ENCODE measurements at places on chromosomes 6 and 20.

DNA sequence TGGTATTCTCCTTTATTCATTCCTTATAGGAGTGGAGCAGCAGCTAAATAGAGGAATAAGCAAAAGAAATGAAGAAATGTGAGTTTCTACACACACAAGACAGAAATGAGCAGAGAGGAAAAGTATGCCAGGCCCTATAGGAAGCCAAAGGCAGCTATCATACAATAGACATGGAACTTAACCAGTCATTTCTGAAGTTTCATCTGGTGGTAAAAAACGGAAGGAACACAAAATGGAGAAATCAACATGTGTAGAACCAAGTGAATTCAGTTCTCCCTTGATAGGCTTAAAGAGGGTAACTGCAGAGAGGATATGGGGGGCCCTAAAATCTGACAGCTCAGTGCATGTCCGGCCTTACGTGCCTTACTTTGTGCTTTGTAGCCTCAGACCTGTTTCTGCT is 44.6 kb downstream of the TSBP1 start:
- no peak for DNase-seq

DNA sequence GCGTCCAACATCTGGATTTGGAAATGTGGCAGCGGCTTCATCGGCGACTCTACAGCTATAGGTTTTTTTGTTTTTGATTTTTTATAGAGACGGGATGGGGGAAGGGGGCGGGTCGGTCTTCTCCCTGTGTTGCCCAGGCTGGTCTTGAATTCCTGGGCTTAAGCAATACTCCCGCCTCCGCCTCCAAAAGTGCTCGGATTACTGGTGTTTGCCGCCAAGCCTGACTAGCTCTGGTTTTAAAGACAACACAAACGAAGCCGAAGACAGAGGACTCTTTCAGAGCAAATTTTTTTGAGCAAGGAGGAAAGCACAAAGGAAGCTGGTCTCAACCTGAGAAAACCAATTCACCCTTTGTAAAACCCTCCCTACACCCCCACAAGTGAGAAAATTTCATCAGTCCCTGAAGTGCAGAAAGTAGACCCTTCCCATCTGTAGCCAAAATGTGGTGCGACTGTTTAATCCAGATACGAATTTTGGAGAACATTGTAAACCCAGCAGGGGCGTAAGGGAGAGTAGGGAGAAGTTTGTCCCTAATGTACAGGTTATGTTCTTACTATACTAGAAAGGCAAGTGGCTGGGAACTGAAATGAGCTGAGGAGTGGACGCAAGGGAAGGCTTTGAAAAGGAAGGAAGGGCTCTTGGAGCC is 185.9 kb downstream of the TRIM27 start:
- no peak for DNase-seq

DNA sequence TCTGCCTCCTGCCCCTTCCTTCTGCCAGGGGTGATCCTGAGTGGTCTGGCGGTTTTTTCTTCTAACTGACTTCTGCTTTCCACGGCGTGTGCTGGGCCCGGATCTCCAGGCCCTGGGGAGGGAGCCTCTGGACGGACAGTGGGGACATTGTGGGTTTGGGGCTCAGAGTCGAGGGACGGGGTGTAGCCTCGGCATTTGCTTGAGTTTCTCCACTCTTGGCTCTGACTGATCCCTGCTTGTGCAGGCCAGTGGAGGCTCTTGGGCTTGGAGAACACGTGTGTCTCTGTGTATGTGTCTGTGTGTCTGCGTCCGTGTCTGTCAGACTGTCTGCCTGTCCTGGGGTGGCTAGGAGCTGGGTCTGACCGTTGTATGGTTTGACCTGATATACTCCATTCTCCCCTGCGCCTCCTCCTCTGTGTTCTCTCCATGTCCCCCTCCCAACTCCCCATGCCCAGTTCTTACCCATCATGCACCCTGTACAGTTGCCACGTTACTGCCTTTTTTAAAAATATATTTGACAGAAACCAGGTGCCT is 10.2 kb downstream of the SLC29A1 start:
- DNase-seq = no peak

- no peak for DNase-seq
These were observed 155.4 kb downstream of the RFPL4B start for GRCh38 chr6:112502351-112503090.

GRCh38 chr6:31718265-31718664 is 3.1 kb downstream of the LY6G6D start:
- DNase-seq = peak; percentile 78

DNA sequence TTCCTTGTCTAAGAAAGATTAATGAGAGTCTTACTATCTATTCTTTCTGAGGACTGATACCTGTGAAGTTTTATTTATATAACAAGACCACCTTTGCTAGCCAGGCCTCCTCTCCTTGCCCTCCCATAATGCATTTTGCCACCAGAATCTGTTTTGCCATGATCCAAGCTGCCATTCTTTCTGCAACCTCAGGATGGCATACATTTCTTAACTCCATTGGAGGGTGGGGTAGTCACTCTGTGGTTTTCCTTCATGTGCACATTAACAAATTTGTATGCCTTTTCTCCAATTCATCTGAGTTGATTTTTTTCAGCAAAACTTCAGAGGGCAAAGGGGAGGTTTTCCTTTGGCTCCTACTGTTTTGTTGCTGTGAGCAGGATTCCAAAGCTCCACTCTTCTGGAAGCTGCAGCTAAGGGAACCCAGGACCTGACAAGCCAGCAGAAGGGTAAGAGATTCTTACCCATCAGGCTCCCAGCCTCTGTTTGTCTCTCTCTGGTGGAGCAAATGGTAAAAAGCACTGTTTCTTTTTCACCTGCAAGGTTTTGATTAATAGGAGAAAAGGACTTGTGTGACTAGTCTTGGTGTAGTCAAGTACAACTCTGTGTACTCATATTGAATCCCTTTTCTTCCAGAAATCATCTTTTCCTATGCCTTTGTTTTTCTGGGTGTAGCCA is 26.2 kb upstream of the ENPP4 start:
- no peak for DNase-seq

DNA sequence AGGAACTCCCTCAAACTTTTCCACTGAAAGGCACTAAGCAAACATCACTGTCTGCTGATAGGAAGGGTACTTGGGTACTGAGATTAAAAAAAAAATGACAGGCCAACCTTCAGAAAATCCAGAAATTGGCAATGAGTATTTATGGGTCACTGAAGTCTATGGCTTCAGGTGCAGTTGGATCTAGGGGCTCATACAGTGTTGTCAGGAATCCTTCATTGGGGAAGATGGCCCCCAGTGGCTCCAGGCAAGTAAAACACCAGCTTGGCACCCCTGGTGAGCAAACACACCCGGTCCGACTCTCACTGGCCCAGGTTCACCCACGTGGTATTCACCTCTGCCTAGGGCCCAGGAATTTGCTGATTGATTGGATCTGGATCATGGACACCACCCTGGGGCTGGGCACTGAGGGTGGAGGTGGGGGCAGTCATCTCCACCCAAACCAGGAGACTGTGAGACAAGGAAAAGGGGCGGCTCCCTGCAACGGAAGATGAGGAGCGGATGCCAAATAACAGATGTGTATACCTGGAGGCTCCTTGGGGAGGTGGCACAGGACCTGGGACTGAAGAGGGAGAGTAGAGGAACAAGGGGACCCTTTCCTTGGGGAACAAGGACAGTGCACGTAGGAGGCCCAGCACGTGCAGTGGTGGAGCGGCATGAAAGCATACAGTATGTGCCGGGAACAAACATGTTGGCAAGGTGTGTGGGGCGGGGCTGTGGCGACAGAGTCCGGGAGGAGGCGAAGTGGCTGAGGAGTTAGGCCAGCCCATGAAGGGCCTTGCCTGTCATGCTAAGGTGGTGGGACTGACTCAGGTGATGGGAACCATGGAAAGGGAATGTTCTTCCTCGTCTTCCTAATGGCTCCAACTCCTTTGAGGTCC is 4.7 kb downstream of the SLC2A10 start:
- DNase-seq = no peak

DNA sequence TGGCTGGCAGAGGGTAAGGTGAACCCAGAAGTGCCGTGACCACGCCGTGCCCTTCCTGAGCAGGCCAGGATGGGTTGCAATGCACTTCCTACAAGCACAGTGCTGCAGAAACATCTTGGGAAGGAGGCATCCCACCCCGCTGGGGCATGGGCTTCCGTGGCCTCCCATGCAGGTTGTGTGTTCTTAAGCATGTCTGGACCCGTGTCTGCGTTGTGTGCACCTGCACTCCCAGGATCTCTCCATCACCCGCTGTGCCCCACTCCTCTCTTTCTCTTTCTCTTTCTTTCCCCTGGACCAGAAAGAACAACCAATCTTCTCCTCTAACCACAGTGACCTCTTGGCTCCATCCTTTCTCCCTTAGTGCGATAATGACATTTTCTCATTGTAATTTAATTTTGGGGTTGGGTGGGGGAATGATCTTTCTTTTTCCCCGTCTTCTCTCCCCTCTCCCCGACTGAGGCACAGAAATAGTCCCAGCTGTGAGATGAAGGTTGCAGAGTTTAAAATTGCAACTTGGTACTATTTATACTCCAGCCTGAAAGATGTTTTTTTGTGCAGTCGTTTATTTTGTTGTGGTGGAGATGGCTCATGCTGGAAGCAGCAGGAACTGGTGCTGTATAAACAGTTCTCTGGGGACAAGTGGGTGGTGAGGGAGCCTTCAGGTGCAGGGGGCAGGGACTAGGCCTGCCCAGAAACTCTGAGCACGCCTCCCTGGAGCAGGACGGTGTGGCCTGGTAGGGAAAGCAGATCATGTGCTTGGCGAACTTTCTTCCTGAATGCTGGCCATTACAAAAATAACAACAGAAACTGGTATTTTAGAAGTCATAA is 20.5 kb downstream of the BCAS4 start:
- no peak for DNase-seq

GRCh38 chr6:135018052-135018451 is 36.6 kb downstream of the HBS1L start:
- DNase-seq = no peak

- DNase-seq = no peak
These were observed 46.1 kb downstream of the HLA-F start for GRCh38 chr6:29769336-29769735.

DNA sequence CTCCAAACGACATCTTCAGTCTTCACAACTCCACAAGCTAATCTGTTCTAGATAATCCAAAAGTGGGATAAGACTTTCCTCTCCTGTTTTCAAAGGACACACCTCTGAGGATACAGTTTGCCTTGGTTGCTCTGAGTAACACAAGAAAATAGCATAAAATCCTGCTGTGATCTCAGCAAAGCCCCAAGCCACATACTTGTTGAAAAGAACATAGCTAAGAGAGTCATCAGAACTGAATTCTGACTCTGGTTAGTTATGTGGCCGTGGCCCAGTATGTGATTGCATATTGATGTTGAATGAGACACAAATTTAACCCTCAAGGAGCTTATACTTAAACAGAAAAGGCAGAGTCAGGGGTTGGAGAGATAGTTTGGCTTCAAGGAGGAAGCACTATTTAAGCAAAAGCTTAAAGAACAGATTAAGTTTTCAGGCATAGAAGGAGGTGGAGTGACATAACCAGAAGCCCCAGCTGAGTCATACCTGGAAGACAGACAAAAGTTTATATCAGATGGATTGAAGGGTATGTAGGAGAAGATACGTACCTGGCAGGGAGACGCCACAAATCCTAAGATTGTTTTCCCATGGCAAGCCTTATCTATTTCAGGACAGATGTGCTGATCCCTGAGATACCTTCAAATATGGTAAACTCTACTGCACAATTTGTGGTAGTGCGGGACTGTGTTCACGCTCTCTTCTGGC is 41.2 kb downstream of the OPN5 start:
- no peak for DNase-seq

DNA sequence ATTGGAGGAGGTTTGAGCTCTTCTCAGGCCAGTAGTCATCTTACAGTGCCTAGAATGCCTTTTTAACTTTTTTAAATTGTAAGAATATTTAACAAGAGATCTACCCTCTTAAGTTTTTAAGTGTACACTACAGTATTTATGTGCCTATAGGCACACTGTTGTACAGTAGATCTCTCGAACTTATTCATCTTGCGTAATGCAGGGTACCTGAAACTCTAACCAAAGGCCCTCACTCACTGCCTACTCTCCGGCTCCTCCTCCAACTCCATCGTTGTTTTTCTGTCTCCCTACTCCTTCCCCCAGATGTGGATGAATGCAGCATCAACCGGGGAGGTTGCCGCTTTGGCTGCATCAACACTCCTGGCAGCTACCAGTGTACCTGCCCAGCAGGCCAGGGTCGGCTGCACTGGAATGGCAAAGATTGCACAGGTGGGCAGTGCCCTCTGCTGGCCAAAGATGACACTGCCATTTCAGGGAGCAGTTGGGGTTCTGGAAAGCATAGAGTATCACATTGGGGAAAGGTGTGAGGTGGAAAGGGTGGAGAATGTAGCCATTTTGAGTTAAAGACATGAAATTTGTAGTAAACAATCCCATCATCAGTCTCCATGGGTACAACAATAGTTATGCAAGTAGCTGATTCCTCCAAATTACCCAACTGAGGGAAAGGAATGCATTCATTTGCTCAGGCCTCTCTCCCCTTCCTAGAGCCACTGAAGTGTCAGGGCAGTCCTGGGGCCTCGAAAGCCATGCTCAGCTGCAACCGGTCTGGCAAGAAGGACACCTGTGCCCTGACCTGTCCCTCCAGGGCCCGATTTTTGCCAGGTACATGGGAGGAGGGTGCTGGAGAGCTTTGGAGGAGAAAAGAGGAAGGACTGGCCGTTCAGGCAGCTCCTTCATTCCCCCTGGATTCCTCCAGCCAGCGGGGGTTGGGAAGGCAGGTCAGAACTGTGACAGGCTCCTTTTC is 18.4 kb upstream of the ZNF76 start:
- peak; percentile 47 for DNase-seq

- no peak for DNase-seq
These were observed 131.0 kb downstream of the GPX5 start for GRCh38 chr6:28656715-28657114.

GRCh38 chr6:133973109-133973971 is 20.3 kb downstream of the TBPL1 start:
- DNase-seq = peak; percentile 62

DNA sequence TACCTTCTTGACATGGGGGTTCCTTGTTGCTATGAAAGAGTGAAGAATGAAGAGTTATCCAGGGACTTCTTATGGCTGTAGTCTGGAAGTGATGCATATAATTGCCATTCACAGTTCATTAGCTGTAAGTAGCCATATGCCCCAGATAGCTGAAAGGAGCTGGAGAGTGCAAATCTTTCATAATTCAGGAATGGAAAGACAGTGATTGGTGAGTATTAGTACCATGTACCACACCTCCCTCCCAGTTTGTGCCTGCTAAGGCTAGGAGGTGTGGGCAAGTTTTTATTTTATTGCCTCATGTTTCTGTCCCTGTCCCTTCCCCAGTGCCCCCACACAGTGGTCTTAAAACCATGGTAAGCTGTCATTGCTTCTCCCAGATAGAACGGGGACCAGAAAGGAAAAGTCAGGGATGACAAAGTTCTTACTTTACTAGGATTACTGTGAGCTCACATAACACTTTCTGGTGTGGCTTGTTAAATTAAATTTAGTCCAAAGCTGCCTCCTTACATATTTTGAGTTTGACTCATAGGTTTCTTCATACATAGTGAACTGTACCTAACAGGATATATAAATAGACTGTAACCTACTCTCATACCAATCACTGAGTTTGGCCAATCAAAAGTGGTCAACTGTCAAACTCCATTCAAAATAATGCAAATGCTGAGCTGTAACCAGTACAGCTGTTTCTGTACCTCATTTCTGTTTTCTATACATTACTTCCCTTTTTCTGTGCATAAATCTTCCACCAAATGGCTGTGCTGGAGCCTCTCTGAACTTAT is 119.4 kb downstream of the RFPL4B start:
- DNase-seq = no peak

Data from LoVo (cell line).